ENCODE measurements at places on chromosomes 7 and 10.

DNA sequence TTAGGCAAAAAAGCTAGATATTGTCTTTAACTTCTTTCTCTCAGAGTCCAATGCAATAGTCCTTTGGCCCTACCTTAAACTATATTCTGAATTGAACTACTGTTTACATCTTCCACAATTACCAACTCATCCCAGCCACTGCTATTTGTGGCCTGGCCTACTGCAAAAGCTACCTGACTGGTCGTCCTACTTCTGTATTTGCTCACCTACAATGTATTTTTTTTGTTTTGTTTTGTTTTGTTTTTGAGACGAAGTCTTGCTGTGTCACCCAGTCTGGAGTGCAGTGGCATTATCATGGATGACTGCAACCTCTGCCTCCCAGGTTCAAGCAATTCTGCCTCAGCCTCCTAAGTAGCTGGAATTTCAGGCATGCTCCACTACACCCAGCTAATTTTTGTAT is 51.2 kb downstream of the ARL4A start:
- DNase-seq, result no peak

- peak; percentile 36 for DNase-seq
These were observed 41.8 kb downstream of the BLNK start for GRCh38 chr10:96229568-96230030.

DNA sequence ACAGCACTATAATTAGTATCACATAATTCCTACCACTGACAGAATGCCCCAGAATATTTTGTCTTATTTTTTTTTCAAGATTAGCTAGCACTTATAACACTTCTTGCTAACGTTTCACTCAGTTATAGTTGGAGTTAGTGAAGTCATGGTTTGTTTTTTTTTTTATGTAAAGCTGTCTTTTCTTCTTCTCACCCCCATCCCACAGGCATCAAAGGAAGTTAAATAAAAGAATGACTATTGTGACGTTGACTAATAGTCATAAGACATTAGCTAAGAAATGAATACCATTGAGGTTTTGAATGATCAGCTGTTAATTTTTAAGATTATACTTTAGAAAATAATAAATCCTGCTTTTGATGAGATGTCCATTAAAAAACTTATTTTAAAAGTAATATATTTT is 498.3 kb downstream of the GFRA1 start:
- no peak for DNase-seq

DNA sequence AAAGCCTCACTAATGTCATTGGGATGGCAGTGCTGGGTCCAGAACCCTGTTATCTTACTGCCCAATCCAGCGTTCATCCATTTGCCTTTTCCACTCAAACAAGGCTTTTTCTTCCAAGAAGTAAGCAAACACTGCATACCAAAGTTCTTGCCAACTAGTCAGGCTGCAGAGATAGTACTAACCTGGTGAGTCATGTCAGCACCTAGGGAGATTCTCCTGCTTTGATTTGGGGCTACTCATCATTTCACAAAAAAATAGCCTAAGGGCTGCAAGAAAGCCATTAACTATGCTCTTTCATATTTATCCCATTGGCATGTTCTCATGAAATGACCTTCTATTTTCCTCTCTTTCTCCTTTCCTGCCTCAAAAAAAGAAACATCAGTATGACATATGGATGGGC is 142.6 kb downstream of the TWIST1 start:
- no peak for DNase-seq

GRCh38 chr7:133950855-133951254 is 176.3 kb upstream of the LRGUK start:
- no peak for DNase-seq
